ENCODE measurements at places on chromosomes 3 and 15.
A peak's percentile ranks its signal among the peaks of the same experiment; 100 is the strongest.

DNA sequence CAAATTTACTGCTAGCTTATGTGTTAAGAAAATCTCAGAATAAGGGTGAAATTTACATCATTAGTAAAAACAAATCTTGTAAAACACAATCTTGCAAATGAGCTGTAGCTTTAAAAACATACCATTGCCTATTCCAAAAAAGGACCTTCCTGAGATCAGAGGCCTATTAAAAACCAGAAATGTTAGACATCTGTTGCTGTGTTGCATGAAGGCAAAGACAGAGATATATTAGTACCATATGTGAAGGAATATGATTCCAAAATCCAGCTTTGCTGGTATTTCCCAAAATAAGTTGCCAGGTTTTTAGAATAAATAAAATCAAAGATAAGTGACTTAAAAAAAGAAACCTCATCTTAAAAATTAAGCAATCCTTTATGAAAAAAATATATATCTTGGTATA, 504.1 kb upstream of the CDIN1 start:
- no peak for DNase-seq

DNA sequence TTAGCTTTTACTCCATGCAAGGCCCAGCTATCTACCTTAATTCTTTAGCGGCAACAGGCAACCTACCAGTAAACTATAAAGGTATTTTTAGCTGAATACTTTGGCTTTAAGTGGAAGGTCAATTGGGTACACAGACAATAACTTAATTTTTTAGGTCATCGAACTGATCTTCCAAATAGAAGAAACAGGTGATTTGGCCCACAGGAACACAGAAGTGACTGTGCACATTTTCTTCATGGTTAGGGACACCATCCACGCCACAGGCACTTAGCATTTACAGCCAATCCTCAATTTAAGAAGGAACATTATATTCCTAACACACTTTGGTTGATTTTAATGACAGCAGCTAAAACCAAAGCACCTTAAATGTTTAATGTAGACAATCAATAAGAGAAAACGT, 1.9 kb downstream of the ARPP19 start:
- DNase-seq, result no peak

GRCh38 chr3:153972862-153973261, 148.3 kb upstream of the ARHGEF26 start:
- no peak for DNase-seq

DNA sequence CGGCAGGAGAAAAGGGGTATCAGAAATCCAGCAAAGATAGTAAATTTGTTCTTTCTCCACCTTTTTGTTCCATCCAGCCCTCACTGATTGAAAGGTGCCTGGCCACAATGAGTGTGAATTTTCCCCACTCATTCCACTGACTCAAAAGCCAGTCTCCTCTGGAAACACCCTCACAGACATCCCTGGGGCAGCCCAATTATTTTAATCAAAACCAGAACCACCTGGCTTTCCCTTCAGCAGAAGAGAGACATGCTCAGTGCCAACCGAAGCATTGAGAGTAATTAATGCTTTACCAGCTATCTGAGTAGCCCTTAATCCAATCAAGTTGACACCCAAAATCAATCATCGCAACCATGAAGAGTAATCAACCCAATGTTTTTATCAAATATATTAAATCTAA, 1129.6 kb upstream of the GBE1 start:
- DNase-seq, result no peak

DNA sequence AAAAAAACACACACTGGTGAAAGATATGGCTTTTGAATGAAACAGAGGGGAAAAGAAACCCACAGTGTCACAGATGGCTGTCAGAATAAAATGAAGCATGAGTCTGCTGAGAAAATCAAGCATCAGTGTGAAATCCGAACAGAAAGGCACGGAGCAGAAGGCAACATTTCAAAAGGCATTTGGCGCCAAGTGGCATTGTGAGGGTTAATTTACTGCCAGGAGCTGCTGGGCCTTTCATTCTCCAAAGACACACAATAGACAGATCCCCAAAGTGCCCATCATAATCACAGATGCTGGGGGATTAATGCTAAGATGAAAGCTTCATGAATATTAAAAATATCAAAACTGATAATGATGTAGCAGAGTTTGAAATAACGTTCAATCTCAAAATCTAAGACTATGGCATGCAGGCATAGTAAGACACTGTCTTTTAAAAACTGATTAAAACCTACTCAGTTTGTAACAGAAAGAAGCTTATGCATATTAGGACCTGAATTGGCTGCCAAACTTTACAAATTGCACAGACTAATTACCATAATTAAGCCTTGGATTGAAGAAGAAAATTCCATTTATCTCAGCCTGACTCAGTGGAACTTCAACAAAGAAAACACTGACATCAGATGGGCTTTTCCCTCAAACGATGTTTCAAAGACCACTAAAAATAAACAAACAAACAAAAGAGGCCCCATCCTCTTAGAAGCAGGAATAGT, 589.2 kb downstream of the ROBO1 start:
- no peak for DNase-seq

GRCh38 chr3:128573707-128574162, 76.9 kb downstream of the RPN1 start:
- peak; percentile 61 for DNase-seq

DNA sequence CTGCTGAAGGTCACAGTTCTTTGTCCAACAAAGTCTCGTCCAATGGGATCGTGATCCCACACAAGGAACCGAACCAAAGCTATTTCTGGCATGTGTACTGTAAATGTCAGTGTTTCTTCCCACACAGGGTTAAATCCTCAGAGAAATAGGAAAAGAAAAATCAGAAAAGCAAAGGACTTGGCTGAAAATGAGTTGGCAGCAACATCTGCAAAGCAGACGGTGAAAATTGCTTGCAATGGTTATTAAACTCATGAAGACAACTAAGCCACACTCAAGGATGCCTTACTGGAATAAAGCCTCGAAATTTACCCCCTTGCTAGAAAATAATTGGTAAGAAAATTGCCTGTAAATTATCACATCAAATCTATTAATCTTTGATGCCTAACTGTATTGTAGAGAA, 195.2 kb upstream of the STRIT1 start:
- DNase-seq, result no peak

- DNase-seq, result no peak
Observed at GRCh38 chr3:196163666-196164493, 47.3 kb downstream of the ZDHHC19 start.

- no peak for DNase-seq
Observed at GRCh38 chr15:101617390-101617965, 34.7 kb downstream of the TM2D3 start.

GRCh38 chr3:119631516-119631915, 28.9 kb downstream of the POPDC2 start:
- DNase-seq, result no peak

- DNase-seq, result no peak
Observed at GRCh38 chr3:138511945-138512344, 77.5 kb downstream of the ESYT3 start.

GRCh38 chr3:16533928-16534574, 20.6 kb upstream of the RFTN1 start:
- no peak for DNase-seq

DNA sequence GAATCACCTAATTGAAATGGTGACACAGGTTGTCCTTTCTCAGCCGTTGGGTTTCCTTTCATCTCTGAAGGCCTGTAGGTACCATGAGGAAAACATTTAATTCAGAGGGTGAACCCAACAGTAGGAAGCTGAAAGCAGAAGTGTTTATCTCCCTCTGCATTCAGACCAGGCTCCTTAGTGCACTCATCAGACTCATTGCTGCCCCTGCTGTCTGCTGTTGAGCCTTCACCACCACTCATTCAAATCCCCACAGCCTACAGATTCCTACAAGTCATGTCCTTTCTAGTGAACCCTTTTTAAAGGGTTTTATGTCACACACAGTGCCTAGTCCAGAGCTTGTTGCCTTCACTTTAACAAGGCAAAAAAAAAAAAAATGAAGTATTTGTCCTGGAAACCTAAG, 13.4 kb downstream of the WDR48 start:
- DNase-seq, result no peak

DNA sequence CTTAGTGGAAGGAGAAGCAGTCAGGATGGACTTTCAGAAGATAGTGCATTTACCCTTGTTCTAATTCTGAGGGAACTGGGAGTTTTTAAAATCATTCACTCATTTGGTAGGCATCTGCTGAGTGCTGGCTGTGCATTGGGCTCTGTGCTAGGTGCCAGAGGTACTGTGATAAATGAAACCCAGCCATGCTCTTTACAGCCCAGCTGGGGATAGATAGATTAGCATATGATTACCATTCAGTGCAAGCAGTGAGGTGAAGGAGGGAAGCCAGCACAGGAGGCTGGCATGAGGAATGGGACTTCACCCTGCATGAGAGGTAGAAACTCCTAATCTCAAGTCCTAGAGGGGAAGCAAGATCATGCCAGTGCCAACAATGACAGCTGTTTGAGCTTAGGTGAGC, 361.9 kb upstream of the TRIM42 start:
- DNase-seq, result no peak

DNA sequence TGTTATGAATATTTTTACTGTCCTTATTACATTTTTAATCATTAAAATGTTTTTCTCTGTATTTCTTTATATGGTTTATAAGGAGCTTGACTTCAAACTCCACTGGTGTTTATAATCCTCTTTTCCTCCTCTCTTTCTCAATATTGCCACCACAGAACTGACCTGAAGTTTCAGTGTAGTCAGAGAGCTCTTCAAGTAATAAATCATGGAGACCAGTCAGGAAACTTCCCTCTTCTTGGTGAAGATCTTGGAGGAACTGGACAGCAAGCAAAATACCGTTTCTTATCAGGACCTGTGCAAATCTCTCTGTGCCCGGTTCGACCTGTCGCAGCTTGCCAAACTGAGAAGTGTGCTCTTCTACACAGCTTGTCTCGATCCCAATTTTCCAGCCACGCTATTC, 23.8 kb downstream of the MINAR1 start:
- DNase-seq, result no peak

DNA sequence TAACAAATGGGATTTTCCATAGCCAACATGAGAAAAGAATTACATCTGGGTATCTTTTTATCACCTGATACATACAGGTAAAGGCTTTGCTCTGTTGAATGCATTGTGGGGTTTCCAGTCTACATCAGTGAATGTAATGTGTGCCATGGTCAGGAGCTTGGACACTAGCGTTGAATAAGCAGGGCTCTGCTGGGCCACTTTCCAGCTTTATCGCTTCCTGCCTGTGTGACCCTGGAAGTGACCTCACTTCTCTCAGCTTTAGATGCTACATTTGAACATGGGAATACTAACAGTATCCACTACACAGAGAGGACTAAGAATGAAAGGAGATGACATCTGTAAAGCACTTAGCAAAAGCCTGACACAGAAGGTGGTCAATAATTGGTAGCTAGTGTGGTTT, 40.1 kb downstream of the TTC23 start:
- no peak for DNase-seq

GRCh38 chr3:49553324-49553691, 969 bp upstream of the BSN start:
- DNase-seq, result no peak

GRCh38 chr3:29324180-29324651, 43.3 kb downstream of the RBMS3 start:
- no peak for DNase-seq

DNA sequence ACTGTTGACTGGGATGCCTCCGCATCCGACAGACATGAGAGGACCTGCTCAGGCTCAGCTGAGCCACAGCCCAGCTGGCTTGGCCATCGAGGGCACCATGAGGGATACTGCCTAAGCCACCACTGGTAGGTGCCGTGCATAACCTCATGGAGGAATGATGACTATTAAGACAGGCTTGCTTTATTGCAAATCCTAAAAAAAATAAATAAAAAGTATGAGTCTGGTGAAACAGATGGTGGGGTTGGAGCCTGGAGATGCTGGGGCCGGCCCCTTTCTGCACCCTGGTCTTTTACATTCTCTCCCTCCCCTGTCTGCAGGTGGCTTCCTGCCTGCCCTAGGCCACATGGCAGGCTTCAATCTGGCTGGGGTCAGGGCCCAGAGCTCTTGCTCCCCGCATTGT, 24.0 kb upstream of the RAD18 start:
- DNase-seq, result no peak

- no peak for DNase-seq
Observed at GRCh38 chr3:175015056-175015635, 156.0 kb downstream of the NAALADL2 start.

DNA sequence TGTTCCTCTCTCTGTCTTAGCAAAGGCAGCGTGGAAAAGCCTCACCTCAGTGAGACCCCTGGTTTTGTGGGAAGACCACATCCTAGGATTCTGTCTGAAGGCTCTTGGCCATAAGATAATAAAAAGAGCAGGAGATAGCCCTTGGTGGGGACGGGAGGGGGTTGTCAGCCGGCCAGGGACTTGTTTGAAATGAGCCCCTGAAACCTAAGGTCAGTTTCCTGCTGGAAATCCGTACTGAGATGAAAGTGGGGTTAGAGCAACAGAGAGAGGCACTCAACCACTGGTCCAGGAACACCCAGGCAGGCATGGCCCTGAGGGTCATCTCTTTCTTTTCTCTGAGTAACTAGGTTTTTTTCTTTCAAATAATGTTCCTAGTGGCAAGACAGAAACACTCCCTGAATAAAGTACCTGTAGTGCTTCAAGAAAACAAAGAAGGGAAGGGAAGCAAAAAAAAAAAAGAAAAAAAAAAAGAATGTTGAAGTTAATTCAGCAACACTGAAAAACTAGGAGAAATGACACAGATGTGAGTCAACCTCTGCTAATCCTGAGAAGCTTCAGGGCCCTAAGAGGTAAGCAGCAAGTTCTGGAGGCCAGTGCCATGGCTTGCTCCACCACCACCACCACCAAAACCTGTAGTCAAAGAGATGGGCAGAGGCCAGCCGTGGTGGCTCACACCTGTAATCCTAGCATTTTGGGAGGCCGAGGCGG, 3.2 kb downstream of the ITGB5 start:
- no peak for DNase-seq

- no peak for DNase-seq
Observed at GRCh38 chr3:105177576-105177975, 189.1 kb upstream of the ALCAM start.

DNA sequence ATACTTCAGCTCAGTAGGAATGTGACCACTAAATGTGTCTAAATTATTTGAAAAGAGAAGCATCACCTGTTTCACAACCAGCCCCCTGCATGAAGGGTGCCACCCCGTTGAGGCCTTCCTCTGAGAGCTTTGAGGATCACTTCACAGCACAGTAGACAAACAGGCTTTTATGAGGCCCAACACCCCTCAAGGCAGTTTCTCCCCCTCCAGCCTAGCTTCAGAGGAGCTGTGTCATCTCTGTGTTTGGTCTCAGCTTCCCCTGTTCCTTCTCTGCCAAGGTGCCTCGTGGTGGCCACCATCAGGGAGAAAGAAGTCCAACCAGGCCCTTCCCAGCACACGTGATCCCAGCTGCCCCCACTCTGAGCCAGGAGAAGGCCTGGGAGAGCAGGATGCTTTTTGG, 21.6 kb upstream of the DUSP7 start:
- no peak for DNase-seq

- DNase-seq, result no peak
Observed at GRCh38 chr3:180684807-180685206, 5.5 kb upstream of the CCDC39 start.

All from activated naive CD4-positive, alpha-beta T cell treated with anti-CD3 and anti-CD28 coated beads, Interleukin-2, amount 50 U/mL, for 72 hours (primary cell).